ENCODE measurements at places on chromosomes 16 and 17.

- no peak for DNase-seq
These were observed 53.0 kb upstream of the GAS7 start for GRCh38 chr17:10251212-10251948.

DNA sequence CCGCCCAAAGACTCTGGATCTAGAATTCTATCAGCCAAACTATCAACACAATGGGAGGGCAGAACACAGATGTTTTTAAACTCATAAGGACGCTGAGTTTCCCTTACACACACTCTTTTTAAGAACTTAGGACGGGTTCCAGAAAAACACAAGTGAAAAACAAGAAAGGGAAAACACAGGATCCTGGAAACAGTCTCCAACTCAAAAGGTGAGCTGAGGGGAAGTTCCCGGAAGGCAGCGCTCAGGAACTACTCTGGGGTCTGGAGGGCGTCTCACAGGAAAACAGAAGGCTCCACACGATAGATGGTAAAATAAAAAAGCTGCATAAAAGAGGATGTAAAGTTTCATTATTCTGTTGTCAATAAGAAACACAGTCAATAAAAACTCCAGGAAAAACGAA is 80.2 kb upstream of the DOC2B start:
- no peak for DNase-seq

- no peak for DNase-seq
These were observed 16.9 kb downstream of the SLC43A2 start for GRCh38 chr17:1611715-1612114.

DNA sequence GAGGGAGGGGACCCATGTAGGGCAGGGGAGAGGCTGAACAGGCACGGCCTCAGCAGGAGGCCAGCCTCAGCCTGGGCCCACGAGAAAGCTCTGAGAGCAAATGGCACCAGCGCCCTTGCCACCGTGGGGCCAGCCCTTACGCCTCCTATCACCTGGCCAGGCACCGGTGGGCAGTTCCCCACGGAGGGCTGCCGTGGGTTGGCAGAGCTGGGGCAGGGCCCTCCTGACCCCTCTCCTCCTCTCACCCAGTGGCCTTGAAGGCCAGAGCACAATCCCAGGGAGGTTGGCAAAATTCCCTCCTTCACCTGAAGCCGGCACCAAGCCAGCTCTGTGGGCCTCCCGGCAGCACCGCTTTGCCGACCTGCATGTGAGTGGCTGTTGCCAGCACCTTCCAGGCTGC is 53.1 kb upstream of the ENPP7 start:
- DNase-seq: no peak

DNA sequence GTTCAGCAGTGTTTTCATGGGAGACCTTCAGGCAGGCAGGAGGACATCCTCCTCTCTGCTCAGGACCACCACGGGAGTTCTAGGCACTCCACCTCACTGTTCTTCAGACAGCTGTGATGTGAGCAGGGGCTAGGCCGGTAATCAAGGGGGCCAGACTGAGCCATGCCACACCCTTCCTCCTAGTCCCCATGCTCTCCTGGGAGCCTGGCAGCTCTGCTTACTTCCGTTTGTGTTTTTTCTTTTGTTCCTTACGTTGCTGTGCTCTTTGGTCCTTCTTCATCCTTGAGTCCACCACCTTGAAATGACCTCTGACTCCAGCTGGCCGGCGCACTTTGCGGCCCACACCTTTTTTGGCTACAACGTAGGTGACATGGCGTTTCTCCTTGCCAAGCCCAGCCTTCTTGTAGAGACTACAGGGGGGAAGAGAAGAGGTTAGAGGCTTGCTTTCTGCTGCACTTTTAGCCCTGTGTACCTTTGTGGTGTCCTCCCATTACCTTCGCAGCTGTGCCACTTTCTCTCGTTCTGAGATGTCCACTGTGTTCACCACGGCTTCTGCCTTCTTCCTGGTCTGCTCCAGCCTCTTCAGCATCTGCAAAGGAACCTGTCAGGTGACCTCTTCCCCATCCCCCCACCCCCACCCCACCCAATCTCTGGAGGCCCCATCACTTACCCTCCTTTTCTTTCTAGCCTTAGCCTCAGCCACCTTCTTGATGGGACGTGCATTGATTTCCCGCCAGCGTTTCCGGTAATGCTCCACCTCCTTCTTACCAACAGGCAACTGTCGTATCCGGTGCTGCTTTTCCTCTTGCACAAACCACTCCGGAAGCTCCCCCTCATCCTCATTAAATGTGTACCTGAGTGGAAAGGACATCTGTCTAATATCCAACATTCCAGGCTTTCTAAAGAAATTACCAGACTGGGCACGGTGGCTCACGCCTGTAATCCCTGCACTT is 7.4 kb upstream of the PSMC5 start:
- no peak for DNase-seq

- no peak for DNase-seq
These were observed 100.9 kb upstream of the TNRC6C start for GRCh38 chr17:77857613-77858012.

GRCh38 chr17:49946964-49947584 is 21.9 kb upstream of the DLX4 start:
- DNase-seq: no peak

- no peak for DNase-seq
These were observed 19.9 kb upstream of the OSGIN1 start for GRCh38 chr16:83932955-83933673.

DNA sequence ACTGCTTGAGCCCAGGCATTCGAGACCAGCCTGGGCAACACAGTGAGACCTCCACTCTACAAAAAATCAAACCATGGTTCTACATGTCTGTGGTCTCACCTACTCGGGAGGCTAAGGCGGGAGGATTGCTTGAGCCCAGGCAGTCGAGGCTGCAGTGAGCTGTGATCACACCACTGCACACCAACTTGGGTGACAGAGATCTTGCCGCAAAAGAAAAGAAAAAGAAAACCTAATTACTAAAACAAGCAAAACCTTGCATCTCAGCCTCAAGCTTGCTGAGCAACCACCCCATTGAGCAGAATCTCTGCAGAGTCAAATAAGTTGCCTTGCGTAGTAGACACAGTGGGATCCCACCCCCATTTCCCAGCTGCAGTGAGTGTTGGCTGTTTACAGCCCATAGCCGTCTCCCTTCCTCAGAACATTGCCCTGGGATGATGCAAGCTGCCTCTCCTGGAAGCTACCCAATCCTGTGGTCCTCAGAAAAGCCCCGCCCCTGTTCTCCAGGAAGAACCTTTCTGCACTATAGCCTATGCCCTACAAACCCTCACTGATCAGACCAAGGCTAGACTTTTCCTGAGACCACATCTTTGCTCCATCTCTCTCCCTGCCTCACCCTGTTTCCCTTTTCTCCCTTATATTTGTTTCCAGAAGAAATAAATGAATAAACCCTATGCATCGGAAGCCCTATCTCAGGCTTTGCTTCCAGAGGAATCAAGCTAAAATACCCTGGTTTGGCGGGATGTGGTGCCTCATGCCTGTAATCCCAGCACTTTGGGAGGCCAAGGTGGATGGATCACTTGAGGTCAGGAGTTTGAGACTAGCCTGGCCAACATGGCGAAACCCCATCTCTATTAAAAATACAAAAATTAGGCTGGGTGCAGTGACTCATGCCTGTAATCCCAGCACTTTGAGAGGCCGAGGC is 16.7 kb upstream of the ERN2 start:
- DNase-seq: no peak

- no peak for DNase-seq
These were observed 5.4 kb downstream of the EDC4 start for GRCh38 chr16:67878232-67878631.

DNA sequence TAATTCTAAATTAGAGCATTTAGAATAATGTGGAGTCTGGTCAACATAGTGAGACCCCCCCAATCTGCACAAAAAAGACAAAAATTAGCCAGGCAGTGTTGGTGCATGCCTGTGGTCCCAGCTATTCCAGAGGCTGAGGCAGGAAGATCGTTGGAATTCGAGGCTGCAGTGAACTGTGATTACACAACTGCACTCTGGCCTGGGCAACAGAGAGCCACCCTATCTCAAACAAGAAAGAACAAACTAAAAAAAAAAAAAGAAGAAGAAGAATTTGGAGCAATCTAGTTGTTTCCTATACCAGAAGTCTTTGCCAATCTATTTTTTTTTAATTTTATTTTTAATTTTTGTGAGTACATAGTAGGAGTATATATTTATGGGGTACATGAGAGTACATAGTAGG is 6.0 kb downstream of the CETP start:
- DNase-seq: no peak

- DNase-seq: no peak
These were observed 25.8 kb downstream of the ABR start for GRCh38 chr17:1153795-1154546.

DNA sequence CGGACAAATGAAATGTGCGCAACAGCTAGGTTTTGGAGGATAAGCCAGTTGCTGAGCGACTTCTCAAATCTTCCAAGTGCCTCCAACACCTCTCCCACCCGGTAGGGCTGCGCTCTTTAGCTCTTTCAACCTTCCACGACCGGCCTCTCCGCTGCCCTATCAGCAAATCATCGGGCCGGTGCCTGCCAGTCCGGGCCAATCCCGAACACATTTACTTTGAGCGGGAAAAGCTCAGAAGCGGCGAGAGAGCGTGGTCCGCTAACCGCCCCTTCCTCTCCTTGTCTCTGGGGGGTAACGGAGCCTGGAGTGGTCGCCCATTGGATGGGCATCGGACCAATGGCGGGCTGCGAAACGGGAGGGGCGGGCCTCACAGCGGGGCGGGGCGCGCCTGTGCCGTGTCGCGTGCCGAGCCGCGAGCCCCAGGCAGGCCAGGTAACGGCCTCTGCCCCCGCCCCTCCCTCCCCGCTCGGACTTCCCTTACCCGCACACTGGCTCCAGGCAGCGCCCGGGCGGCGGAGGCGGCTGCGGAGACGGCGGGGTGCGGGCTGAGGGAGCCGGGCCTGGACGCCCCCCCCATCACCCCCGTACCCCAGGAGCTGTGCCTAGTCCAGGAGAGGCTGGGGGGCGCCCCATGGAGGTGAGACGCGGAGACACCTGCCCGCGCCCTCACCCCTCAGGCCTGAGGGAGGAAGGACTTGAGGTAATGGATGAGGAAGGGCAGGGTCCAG is at the start of gene MEIOC:
MEIOC (plus strand) TSS at position 486 of the 728 bp plus-strand sequence; CDS start at position 632, 146 bp downstream.
- DNase-seq: no peak

GRCh38 chr16:57979006-57979585 is 8.2 kb upstream of the CNGB1 start:
- no peak for DNase-seq

GRCh38 chr17:1769822-1770477 is 8.1 kb downstream of the SERPINF1 start:
- no peak for DNase-seq

DNA sequence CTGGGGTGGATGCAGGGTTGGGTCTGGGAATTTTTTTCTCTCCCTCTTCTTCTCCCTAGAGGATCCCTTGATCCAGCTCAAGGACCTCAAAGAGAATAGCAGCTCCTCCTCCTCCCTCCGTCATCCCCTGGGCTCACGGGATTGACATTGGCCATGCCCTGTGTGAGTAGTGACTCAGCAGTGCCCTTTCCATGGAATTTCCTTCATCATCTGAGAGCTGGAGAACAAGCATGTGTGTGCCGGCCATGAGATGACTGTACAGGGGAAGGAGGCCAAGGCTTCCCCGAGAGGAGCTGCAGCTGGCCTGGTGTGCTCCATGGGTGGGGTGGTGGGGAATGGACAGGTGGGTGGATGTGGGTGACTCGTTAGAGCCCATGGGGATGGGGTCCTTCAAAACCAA is 8.9 kb upstream of the WSCD1 start:
- no peak for DNase-seq

GRCh38 chr16:72969146-72969545 is 78.8 kb downstream of the ZFHX3 start:
- DNase-seq: no peak

GRCh38 chr17:40175928-40176753 is 1.1 kb upstream of the RAPGEFL1 start:
- no peak for DNase-seq

GRCh38 chr16:67157892-67158635 is 1.6 kb downstream of the TRADD start:
- DNase-seq: no peak

- DNase-seq: no peak
These were observed 6.2 kb upstream of the SLC16A13 start for GRCh38 chr17:7029659-7030058.

DNA sequence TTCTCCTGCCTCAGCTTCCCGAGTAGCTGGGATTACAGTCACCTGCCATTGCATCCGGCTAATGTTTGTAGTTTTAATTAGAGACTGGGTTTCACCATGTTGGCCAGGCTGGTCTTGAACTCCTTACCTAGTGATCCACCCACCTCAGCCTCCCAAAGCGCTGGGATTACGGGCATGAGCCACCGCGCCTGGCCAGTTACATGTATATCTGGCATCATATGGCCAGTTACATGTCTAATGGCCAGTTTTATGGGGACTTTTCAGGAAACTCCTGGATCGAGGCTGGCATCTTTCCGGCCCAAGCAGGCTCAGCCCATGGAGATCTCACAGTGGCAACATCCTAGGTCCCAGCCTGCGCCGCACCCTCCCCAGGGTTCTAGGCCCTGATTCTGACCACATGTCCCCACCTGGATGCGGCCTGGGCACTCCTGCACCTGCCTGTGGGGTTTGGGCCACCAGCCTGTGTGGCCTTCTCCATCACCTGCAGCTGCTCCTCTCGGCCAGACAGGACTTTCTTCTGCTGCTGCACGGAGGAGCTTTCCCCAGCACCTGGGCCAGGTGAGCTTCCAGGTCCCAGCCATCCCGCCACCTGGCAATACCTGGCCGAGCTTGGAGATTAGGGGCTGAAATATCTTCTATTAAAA is 1.3 kb upstream of the CIAO3 start:
- DNase-seq: no peak

DNA sequence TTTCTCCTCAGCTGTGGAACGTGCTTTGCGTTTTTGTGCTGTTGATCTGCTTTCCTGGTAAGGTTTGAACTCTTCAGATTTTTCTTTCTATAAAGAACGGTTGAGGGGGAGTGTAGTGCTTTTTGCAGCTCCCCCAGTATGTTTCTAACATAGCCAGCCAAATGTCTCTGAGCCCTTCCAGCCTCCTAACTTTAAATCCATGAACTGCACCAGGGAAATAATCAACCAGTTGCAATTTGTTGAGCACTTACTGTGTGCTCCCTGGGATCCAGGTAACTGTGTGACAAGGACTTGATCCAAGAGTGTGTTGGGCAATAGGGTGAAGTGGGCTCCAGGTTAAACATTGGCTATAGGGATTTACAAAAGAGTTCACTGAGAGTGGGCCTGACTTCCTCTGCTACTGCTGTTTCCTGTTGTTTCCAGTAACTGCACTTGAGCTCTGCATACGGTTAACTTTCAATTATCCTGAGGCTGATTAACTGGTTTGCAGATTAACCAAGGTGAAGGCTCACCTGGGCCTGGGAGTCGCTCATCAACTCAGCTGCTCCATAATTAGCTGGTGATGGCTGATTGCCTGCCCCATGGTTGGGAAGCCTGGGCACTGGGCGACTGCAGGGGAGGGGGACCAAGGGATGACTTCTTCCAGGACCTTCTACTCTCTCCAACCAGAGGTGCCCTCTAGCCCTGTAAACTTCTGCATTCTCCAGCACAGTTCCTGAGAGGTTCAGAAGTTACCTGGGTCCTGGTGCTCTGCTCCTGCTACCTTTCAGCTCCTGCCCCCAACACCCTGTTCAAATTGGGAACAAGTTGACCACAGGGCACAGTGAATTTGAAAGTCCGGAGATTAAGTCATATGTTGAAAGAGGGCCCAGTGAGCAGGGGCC is 19.5 kb downstream of the HLF start:
- no peak for DNase-seq
